ENCODE measurements at places on chromosomes 1 and 21.

- no peak for DNase-seq
Measured at GRCh38 chr1:95309031-95309471, 75.0 kb downstream of the RWDD3 start.

GRCh38 chr21:31928656-31929055 is 55.8 kb downstream of the HUNK start:
- DNase-seq, result no peak

DNA sequence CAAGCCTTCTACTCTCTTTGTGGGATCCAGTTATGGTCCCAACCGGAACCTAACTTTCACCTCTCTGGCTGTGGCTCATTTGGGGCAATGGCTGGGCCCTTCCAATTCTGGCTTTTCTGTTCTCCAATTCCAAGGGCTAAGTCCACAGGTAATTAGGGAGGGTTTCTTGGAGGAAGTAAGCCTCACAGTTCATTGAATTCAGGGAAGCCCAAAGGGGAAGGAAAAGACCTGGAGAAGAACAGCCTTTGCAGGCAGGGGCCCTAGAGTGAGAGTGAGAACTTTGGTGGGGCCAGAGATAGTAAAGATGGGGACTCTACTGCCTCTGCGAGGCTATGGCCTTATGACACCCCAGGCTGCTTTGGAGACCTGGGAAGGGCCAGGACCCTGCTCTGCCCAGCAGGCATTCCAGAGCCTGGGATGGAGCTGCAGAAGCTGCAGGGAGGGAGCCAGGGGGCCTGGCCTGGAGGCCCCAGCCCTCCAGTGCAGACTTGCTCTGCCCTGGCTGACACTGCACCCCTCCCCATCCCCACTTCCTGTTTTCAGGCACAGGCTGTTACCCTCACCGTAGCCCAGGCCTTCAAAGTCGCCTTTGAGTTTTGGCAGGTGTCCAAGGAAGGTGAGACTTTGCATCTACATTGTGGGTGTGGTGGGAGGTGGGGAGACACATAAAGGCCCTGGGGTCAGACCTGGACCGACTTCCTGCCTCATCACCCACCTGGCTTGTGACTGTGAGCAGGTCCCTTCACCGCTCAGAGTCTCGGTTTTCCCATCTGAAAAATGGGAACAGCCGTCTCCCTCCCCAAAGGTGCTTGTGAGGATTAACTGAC is 18.9 kb downstream of the LDLRAP1 start:
- peak; percentile 56 for DNase-seq

GRCh38 chr1:157882580-157882979 is 41.0 kb upstream of the CD5L start:
- no peak for DNase-seq

GRCh38 chr21:18117176-18117575 is 127.5 kb upstream of the CHODL start:
- DNase-seq, result no peak

DNA sequence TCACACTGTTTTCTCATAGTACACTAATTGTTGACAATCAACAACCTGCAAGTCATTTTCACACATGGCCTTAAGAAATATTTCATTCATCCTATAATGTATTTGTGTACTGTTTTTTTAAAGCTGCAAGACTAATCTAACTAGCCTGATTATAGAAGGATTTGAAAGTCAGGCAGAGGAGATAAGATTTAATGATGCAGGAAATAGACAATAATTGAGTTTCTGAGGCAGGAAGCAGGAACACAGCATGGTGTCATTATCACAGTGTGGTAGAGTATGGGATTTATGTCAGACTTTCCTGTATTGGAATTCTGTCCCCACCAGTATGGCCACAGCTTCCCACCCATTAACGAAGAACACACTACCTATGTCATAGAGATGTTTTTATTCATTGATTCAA is 138.8 kb downstream of the LRRC7 start:
- DNase-seq, result no peak

Data from activated T-helper 1 cell treated with anti-CD3 and anti-CD28 coated beads, Interleukin-2, amount 50 U/mL, for 16 hours (primary cell).